ENCODE measurements at places on chromosomes 1 and 21.

DNA sequence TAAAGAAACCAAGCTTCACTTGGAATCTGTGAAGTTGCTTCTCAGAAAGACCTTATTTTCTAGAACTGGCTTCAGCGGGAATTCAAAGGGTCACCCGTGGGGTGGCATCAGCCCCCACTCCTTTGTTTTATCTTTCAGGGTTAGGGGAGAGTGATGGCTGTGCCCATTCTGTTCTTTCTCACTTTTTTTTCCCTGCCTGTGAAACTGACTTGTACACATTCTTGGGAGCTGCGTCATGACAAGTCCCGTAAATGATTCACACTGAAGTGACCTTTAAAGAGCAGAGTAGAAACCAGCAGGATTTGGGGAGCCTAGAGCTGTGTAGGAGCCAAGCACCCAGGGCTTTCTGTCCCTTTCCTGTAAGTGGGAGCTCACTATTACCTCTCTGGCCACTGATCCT, 43.8 kb downstream of the SLC44A3 start:
- peaks cover 13% of the 10 kb centered on the region for H3K4me1 ChIP-seq
- no peaks in the 10 kb centered on the region for H3K36me3 ChIP-seq
- peak overlapping the region; percentile 92 for H3K27ac ChIP-seq
- no peaks in the 10 kb centered on the region for H3K27me3 ChIP-seq
- DNase-seq, result peak; percentile 82

- H3K27me3 ChIP-seq, result no peaks in the 10 kb centered on the region
- no peaks in the 10 kb centered on the region for H3K4me1 ChIP-seq
- no peaks in the 10 kb centered on the region for H3K36me3 ChIP-seq
- no peak overlapping the region for H3K4me3 ChIP-seq
- H3K27ac ChIP-seq, result no peak overlapping the region
- DNase-seq, result no peak
These were observed 19.3 kb downstream of the IARS2 start for GRCh38 chr1:220113136-220113695.

GRCh38 chr1:12552111-12552888, 65.7 kb downstream of the DHRS3 start:
- H3K27ac ChIP-seq, result peak overlapping the region; percentile 60
- H3K4me1 ChIP-seq, result peaks cover 11% of the 10 kb centered on the region
- no peaks in the 10 kb centered on the region for H3K27me3 ChIP-seq
- H3K36me3 ChIP-seq, result no peaks in the 10 kb centered on the region
- DNase-seq, result no peak

DNA sequence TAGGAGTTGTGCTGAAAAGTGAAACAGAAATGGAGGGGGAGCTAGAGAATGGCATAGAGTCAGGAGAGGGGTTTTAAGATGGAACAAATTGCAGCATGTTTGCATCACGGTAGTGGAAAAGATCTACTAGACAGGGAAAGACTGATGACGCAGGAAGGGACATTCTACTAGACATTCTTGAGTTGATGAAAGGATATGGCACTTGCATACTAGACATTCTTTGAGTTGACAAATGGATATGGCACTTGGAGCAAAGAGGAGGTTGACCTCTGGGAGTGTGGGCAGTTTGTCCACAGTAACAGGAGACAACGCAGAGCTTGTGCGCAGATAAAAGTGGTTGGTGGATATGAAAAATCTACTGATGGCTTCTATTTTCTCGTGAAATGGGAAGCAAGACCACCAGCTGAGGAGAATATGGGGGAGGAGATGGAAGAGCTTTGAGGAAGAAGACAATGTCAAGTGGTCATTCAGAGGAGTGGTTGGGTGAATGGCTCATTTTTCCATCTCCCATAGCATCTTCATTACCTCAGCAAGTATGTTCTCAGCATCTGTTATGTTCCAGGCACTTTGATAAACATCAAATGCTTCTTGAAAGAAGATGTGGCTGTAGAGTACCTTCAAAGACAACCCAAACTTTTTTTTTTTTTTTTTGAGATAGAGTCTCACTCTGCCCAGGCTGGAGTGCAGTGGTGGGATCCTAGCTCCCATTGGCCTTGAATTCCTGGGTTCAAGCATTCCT, 2.4 kb upstream of the CTPS1 start:
- no peak for DNase-seq

- H3K27me3 ChIP-seq, result no peaks in the 10 kb centered on the region
- no peak overlapping the region for H3K4me3 ChIP-seq
- no peaks in the 10 kb centered on the region for H3K36me3 ChIP-seq
- no peak overlapping the region for H3K27ac ChIP-seq
These were observed 233.6 kb upstream of the FMN2 start for GRCh38 chr1:239858057-239858456.

GRCh38 chr1:200912737-200913407, 18.2 kb downstream of the INAVA start:
- no peaks in the 10 kb centered on the region for H3K4me1 ChIP-seq
- no peaks in the 10 kb centered on the region for H3K36me3 ChIP-seq
- H3K27me3 ChIP-seq, result no peaks in the 10 kb centered on the region
- H3K4me3 ChIP-seq, result no peak overlapping the region

GRCh38 chr1:100810360-100810759, 84.3 kb downstream of the EXTL2 start:
- DNase-seq, result no peak
- H3K4me1 ChIP-seq, result no peaks in the 10 kb centered on the region
- H3K4me3 ChIP-seq, result no peak overlapping the region
- no peaks in the 10 kb centered on the region for H3K36me3 ChIP-seq

DNA sequence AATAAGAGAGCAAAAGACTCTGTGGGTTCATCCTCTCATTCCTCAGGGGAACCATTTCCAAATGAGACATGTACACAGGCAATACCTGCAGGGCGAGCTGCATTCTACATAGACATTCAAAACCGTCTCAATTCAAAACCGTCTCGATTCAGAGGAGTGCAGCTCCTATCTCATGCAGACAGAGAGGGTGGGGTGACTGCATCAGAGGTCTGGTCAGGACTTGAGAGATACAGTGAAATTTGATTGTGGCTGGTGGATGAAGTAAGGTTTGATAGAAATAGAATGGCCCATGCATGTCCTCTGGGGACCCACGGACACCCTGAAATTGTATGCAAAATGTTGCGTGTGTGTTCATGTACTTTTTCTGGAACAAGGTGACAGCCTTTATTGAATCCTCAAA, 27.3 kb downstream of the TEX35 start:
- no peaks in the 10 kb centered on the region for H3K36me3 ChIP-seq
- no peak overlapping the region for H3K4me3 ChIP-seq
- H3K4me1 ChIP-seq, result no peaks in the 10 kb centered on the region
- no peak overlapping the region for H3K27ac ChIP-seq
- no peak for DNase-seq
- H3K27me3 ChIP-seq, result no peaks in the 10 kb centered on the region

DNA sequence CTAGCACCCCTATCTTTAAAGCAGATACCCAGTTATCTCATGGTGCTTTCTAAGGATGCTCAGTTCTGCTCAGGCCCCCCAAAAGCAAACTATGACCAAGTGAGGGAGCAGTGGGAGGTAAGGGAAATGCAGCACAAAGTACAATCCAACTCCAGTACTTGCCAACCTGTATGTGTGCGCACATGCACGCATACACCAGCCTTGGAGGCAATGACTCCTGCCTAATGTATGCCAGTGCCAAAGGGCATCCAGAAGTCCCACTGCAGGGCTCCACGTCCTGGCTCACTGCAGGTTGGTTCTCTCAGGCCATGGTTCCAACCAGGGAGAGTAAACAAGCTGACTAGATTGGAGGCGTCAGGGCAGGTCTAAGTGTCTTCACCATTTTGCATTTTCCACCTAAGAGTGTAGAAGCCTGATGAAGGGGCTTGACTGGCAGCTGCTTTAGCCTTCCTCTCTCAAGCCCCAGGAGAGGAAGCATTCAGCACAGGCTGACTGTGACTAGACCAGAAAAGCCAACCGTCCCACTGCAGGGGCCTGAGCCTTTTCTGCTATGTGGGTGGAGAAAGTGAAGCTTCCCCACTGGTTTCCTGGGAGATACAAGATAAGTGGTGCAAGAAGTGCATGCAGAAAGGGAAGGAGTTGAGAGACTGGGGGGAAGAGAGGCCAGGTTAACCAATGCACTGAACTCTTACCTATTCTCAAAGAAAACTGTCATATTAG, 7.7 kb downstream of the AMIGO1 start:
- H3K4me3 ChIP-seq, result no peak overlapping the region
- peak overlapping the region; percentile 26 for H3K27ac ChIP-seq
- H3K36me3 ChIP-seq, result no peaks in the 10 kb centered on the region
- peaks cover 5% of the 10 kb centered on the region for H3K4me1 ChIP-seq
- DNase-seq, result no peak

GRCh38 chr1:66436378-66437135, 97.4 kb upstream of the SGIP1 start:
- no peaks in the 10 kb centered on the region for H3K36me3 ChIP-seq
- no peak overlapping the region for H3K4me3 ChIP-seq
- no peaks in the 10 kb centered on the region for H3K4me1 ChIP-seq
- H3K27me3 ChIP-seq, result no peaks in the 10 kb centered on the region

DNA sequence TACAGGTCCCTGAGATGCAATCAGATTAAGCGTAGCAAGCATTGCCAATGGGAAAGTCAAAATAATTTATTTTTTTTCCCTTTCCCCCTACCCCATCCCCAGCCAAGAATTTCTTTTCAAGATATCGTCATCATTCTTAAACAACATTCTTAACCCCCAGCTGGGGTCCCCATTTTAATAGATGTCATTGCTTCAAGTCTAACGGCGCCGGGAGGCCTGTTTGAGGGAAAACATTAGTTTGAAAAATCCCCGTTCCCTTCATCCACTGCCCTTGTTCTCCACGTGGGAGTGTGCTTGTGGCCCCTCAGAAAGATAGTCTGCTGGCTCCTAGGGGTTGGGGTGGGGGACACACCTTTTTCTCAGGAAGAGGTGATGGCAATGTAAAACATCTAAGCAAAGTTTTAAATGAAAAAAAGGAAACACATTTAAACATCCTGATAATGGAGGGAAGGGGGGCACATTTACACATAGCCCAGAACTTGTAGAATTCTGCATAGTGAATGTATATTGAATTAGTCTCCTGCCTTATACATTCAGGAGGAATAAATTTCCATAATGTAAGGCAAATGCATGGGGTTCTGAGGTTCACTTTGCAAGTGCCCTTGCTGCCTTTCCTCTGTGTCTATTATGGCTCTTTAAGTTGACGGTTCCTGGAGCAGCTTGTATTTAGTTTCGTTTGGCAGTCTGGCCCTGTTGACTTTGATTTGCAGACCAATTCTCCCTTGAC, 6.8 kb downstream of the TRNP1 start:
- no peak overlapping the region for H3K4me3 ChIP-seq
- no peaks in the 10 kb centered on the region for H3K27me3 ChIP-seq
- no peak for DNase-seq
- peaks cover 12% of the 10 kb centered on the region for H3K4me1 ChIP-seq

- H3K27ac ChIP-seq, result no peak overlapping the region
- H3K4me1 ChIP-seq, result no peaks in the 10 kb centered on the region
- no peak overlapping the region for H3K4me3 ChIP-seq
These were observed 8.6 kb downstream of the E2F2 start for GRCh38 chr1:23522244-23522982.

- no peak overlapping the region for H3K27ac ChIP-seq
- no peak overlapping the region for H3K4me3 ChIP-seq
- no peaks in the 10 kb centered on the region for H3K27me3 ChIP-seq
- no peak for DNase-seq
These were observed 3.9 kb upstream of the RCC1 start for GRCh38 chr1:28501925-28502324.

- no peaks in the 10 kb centered on the region for H3K36me3 ChIP-seq
- no peak for DNase-seq
- no peak overlapping the region for H3K4me3 ChIP-seq
These were observed 270.4 kb upstream of the B3GALT2 start for GRCh38 chr1:193456811-193457280.

- no peak overlapping the region for H3K4me3 ChIP-seq
- H3K27ac ChIP-seq, result no peak overlapping the region
- H3K27me3 ChIP-seq, result no peaks in the 10 kb centered on the region
- H3K36me3 ChIP-seq, result no peaks in the 10 kb centered on the region
- no peaks in the 10 kb centered on the region for H3K4me1 ChIP-seq
These were observed 53.8 kb upstream of the HPDL start for GRCh38 chr1:45272913-45273371.

GRCh38 chr21:38054334-38054733, 138.1 kb upstream of the KCNJ6 start:
- H3K36me3 ChIP-seq, result no peaks in the 10 kb centered on the region
- no peaks in the 10 kb centered on the region for H3K4me1 ChIP-seq
- no peak overlapping the region for H3K27ac ChIP-seq
- no peaks in the 10 kb centered on the region for H3K27me3 ChIP-seq
- no peak overlapping the region for H3K4me3 ChIP-seq

GRCh38 chr1:174401075-174401474, 46.7 kb upstream of the GPR52 start:
- no peak overlapping the region for H3K4me3 ChIP-seq
- no peaks in the 10 kb centered on the region for H3K4me1 ChIP-seq
- no peaks in the 10 kb centered on the region for H3K36me3 ChIP-seq
- no peak for DNase-seq
- no peaks in the 10 kb centered on the region for H3K27me3 ChIP-seq

GRCh38 chr1:100267284-100267683, 1.3 kb downstream of the RTCA start:
- H3K4me1 ChIP-seq, result no peaks in the 10 kb centered on the region
- H3K36me3 ChIP-seq, result no peaks in the 10 kb centered on the region
- H3K27me3 ChIP-seq, result no peaks in the 10 kb centered on the region
- no peak overlapping the region for H3K4me3 ChIP-seq
- H3K27ac ChIP-seq, result no peak overlapping the region
- DNase-seq, result no peak

GRCh38 chr1:118984722-118985639, 3.2 kb downstream of the TBX15 start:
- no peak overlapping the region for H3K27ac ChIP-seq
- H3K4me1 ChIP-seq, result peaks cover 8% of the 10 kb centered on the region
- H3K27me3 ChIP-seq, result peaks cover 23% of the 10 kb centered on the region
- no peak for DNase-seq
- H3K36me3 ChIP-seq, result no peaks in the 10 kb centered on the region
- no peak overlapping the region for H3K4me3 ChIP-seq

GRCh38 chr1:70083519-70083918, 121.9 kb downstream of the LRRC40 start:
- no peak overlapping the region for H3K4me3 ChIP-seq
- H3K27ac ChIP-seq, result no peak overlapping the region
- H3K27me3 ChIP-seq, result no peaks in the 10 kb centered on the region
- no peaks in the 10 kb centered on the region for H3K4me1 ChIP-seq
- H3K36me3 ChIP-seq, result no peaks in the 10 kb centered on the region

DNA sequence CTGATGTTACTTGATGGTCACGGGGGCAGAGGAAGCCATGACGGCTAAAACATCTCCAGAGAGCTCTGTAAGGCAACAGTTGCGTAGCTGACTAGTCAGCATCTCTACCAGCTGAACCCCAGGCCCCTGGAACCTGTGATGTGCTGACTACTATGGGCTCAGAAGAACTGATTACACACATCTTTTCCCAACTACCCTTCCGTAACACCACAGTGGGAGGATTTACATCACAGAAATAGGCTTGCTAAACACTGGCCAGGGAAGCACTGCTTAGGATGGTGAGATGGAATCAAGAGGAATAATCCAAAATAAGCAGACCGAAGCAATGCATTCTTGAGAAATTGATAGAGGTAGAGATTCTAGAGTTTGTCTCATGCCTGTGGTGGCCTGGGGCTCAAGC, 122.5 kb downstream of the SMYD2 start:
- no peaks in the 10 kb centered on the region for H3K27me3 ChIP-seq
- no peaks in the 10 kb centered on the region for H3K36me3 ChIP-seq
- no peak for DNase-seq
- H3K4me3 ChIP-seq, result no peak overlapping the region
- H3K4me1 ChIP-seq, result no peaks in the 10 kb centered on the region
